ENCODE measurements at places on chromosomes 2 and 18.

DNA sequence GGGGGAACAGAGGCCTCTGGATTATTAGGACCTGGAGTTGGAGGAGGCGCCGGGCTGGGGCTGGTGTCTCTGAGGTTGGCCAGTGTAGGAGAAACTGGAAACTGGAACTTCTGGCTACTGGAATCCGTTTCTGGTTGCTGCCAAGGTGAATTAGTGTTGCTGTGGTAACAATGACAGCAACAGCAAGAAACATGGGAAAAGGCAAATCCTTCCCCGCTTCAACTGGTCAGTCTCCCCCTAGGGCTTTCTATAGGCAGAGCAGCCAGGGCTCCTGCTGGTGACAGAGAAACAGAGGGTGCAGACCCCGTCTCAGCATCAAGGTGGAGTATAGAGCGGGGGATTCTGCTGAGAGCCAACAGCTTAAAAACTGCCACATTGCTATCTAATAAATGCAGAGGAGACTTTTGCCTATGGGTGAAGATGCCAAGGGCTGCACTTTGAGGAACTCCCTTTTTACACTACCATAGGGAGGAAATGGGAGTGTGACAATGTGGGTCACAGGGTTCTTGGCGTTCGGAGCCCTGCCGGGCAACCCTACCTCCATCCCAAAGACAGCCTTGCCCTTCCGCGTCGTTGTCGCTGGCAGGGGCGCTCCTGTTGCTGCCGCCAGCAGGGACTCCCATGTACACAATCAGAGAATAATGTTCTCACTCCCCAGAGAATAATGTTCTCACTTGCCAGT, 81.4 kb upstream of the CABLES1 start:
- no peak for DNase-seq

- DNase-seq = no peak
Measured at GRCh38 chr2:69741575-69742321, at the start of gene ANXA4. ANXA4 (plus strand) TSS chr2:69742134; CDS start chr2:69781566, 39,432 bp downstream.

DNA sequence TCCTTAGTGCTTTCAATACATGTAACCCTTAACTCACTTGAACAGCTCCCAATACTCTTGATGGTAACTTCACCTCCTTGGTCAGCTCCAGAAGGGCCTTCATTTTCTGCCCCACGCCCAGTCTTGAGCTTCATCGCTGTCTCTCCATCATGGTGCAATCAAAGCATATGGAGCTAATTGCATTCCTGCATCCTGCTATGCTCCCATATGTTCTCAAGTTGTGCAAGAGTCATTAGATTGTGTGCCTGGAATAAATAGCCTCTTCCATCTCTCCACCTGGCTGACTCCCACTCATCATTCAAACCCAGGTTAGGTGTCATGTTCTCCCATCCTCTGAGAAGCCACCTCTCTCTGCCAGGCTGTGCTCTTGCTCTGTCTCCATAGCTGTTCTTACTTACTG, 364.5 kb upstream of the RGPD4 start:
- DNase-seq = no peak

DNA sequence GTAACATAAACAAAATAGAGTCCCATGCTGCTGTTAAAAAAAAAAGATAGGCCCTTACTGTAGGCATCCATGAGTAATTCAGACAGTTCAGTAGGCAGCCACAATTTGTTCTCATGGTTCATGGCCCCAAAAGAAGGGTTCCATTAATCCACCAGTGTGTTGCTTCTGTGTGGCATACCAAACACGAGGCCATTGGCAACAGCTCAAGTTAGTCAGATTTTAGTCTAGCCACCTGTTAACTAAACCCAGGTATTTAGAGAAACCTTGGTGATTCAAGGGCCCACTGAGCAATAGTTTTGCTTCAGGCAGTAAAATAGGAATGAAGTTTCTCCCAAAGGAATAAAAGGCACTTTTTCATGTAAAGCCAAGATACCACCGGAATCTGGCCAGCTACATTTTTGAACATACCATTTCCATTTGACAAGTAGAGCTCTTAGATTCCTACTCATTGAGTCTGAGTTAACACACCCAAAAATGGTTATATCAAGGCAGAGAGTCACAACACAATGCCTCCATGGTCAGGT, 80.1 kb upstream of the SRD5A2 start:
- no peak for DNase-seq

DNA sequence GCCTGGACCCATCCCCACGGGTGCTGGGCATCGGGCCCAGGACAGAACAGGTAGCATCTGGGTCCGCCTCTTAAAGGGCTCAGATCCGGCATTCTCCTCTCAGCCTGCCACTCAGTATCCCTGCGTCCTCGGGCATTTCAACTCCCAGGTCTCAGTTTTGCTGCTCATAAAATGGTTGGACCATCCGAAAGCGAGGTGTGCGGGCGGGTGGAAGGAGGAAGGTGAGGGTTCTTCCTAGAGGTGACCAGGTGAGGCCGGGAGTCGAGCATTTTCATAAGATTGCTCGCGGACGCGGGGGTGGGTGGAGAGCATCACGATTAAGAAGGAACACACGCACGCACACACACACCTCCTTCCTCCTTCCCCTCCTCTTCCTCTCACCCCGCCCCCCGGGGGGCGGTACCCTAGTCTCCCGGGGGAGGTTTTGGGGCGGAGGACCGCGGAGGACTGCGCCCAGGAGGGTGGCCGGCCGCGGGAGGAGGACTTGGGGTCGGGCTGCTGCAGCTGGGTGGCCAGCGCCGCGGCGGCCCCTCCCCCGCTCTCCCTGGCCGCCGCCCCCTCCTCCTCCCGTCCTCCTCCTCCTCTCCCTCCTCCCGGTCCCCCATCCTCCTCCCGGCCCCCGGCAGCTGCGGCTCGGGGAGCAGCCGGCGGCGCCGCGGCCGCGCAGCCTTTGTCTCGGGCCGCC, 97.9 kb upstream of the GPR45 start:
- no peak for DNase-seq

- no peak for DNase-seq
Measured at GRCh38 chr18:43692099-43692690, 414.9 kb upstream of the SYT4 start.

DNA sequence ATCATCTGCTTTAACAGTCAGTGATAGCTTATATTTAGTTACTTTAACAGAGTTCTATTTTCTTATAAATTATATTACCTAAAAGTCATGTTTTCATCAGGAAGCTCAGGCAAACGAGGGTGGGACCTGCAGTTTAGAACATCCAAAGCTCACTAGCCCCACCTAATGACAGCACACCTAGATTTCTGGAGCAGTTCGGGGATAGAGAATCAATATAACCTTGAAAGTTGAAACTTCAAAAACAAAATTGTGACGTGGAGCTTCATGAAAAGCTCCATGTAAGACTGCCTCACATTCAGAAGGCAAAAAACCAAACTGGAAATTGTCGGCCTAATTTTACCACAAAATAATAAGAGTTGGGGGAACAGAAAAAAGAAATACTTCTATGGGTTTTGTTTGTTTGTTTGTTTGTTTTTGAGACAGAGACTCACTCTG, 185.9 kb upstream of the CCDC150 start:
- no peak for DNase-seq

- DNase-seq = no peak
Measured at GRCh38 chr18:9711361-9712129, 3.4 kb downstream of the RAB31 start.

- DNase-seq = no peak
Measured at GRCh38 chr2:121721926-121722325, 14.7 kb downstream of the NIFK start.

- no peak for DNase-seq
Measured at GRCh38 chr2:200130762-200131166, 175.4 kb downstream of the MAIP1 start.

DNA sequence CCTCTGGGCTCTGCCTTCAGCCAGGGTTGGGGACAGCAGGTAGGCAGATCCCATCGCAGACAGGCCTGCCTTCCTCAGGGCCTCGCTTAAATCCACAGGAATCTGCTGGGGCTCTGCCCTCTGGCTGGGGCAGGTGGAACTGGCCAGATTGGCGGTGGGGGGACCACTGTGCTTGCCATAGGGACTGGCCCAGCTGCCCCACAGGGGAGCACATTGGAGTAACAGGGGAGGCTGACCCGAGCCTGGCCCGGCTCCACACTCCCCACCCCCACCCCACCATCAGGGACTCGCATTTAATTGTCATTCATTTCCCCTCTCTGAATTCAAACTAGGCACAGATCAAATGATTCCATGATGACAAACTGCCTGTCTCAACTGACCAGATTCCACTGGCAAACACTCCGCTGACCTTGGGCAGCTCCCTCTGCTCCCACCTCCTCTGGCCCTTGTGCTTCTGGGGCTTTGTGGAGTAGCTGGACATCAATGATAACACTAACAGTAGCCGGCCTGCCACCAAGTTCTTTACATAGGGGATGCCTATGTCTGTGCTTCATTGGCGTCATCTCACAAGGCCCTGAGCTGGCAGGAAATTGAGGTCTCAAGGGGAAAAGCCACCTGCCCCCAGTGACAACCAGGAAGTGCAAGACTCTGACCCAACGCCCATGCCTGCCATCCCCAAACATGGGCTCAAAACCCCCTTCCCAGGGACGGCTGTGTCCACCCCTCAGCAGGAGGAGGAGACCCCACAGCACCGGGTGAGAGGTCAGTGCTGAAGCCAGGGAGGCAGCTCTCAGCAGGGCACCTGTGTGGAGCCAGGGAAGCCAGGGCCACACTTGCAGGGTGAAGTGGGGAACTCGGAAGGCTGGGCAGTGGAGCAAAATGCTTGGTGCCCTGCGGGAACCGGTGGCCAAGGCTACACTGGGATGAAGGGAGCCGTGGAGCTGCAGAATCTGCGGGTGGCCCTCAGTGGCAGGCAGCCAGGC, 2.1 kb upstream of the B3GNT7 start:
- DNase-seq = no peak

- DNase-seq = peak; percentile 60
Measured at GRCh38 chr2:56008661-56009431, 85.3 kb upstream of the EFEMP1 start.

DNA sequence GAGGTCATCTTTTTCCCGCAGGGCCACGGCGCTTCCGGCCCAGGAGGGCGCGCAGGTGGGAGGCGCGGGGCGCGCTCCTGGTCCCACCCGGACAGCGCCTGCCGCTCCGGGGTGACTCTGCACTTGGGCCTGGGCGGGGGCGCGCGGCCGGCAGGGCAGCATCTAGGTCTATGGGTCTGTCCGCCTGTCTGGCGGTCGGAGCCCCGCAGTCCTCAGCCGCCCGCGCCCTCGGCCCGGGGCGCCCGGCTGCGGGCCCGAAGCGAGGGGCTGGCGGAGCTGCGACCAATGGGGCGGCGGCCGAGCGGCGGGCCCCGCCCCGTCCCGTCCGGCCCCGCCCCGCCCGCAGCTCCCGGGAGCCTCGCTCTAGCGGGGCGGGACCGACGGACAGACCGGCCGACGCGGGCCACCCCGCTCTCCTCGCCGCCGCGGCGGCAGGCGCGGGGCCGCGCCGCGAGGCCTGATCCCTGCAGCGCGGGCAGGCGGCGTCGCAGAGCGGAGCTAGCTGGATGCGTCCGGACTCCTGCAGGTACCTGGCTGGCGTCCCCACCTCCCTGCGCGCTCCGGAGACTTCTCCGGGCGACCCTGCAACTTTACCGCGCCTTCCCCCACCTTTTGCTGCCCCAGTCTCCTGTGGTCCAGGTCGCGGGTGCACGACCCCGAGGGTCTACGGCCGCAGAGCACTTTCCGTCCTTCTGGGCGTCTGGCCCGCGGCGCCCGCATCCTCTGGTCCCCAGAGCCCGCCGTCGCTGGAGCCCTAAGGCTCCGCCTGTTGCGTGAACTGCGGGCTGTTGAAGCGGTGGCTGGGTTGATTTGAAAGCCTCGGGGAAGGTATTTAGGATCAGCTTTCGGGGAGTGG, at the start of gene KCNS3:
Gene KCNS3 (plus strand): TSS at position 387 of the 856 bp plus-strand sequence. CDS start 52,342 bp downstream, outside the sequence.
- no peak for DNase-seq

GRCh38 chr2:235489897-235490296, 3.9 kb upstream of the AGAP1 start:
- DNase-seq = no peak

- no peak for DNase-seq
Measured at GRCh38 chr2:43087413-43087812, 139.0 kb downstream of the ZFP36L2 start.

DNA sequence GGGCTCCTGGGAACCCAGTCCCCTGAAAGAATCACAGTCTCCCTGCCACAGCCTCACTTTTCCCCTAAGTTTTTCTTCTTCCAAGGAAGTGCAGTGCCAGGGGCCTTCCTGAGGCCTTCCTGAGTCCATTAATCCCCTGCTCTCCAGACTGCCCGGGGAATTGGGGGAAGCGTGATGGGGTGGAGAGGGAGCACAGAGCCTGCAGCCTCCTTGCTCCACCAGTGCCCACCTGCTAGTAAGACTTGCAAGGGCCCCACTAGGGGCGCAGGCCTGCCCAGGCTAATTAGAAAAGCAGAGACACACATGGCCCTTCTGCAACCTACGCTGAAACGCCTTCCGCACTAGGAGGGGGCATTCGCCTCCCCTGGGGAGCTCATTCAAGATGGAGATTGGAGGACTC, 110.6 kb downstream of the MRO start:
- no peak for DNase-seq

DNA sequence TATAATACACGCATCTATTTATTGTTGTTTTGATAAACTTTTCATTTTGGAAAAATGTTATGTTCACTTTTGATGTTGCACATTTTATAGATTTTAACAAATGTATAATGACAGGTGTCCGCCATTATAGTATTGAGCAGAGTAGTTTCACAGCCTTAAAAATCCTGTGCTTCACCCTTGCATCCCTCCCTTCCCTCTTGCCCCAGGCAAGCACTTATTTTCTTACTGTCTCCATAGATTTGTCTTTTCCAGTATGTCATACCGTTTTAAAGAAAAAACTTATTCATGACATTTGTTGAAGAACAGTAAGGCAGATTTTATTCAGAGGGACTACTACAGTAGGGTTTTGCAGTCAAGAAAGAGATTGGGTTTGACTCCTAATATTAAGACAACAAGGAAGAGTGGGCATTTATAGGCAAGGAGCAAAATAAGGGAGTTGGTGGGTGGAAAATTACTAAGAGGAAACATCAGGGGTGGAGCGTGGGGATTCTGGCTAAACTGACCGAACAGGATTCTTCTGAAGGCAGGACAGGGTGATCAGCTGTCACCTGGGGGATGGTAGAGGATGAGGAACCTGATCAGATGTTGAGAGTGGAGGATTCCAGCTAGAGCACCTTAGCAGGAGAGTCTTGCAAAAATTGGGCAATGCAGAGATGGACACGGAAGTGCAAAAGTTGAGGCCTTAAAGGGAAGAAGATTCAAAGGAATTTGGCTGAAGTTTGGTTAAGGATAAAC, 108.8 kb downstream of the NCK2 start:
- no peak for DNase-seq

DNA sequence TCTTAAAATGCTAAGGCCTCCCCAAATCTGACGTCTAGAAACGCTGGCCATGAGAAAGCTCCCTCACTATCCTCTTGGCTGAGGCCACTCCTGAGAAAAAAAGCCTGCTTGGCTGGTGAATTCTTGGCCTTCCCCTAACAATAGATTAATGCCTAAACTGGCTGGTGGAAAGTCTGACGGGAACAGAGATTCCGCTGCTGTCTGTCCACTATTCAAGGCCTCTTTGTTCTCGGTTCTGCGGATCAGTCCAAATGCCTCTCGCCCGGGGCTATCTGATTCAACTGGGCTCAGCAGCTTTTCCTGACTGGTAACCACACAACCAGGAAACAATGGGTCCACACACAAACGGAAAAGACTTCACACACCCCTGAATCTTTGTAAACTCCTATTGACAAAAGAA, 27.2 kb downstream of the PXDN start:
- no peak for DNase-seq

- DNase-seq = no peak
Measured at GRCh38 chr2:44956843-44957242, 15.3 kb downstream of the SIX3 start.
